ENCODE measurements at places on chromosomes 11 and 22.

GRCh38 chr11:119964136-119965025 is 173.5 kb downstream of the TRIM29 start:
- DNase-seq: no peak

GRCh38 chr11:125192183-125192582 is 27.6 kb downstream of the PKNOX2 start:
- DNase-seq: no peak

DNA sequence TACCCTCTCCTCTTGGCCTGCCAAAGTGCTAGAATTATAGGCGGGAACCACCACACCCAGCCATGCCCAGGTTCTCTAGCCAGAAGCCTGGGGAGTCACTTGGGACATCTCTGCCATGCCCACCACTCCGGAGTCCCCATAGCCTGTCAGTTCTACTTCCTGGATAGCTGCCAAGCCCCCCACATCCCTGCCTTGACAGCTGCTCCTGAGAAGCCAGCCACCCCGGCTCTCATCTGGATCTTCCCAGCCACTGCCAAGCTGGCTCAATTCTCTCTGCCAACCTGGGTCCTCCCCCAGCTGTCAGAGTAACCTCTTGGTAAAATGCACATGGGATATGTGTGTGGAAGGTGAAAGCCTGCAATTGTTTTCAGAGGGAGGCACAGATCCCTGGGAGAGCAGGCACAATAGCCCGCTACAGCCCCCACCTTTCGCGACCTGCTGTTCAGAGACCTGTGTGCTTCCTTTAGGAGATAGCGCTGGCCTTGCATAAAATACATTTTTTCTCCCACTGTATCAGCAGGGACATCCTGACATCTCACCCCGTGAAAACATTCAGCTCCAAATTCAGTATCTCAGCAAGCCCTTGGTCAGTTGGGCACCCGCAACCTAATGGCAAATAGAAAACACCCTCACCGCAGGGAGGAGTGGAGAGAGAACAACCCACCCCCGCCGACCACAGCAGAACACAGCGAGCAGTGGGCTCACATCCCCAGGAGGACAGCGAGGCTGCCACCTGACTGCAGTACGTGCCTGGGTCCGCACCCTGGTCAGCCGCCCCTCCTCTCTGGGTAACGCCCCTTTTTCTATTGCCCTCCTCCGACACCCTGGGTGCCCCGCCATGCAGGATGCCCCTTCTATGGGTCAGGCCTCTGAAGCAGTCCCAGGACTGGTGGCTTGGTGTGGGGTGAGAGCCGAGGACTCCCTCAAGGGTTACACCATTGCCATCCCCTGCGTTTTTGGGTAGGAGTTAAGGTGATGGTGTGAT is 1342.2 kb downstream of the BRD1 start:
- no peak for DNase-seq

- no peak for DNase-seq
Observed at GRCh38 chr22:39303358-39303757, 16.1 kb downstream of the RPL3 start.

DNA sequence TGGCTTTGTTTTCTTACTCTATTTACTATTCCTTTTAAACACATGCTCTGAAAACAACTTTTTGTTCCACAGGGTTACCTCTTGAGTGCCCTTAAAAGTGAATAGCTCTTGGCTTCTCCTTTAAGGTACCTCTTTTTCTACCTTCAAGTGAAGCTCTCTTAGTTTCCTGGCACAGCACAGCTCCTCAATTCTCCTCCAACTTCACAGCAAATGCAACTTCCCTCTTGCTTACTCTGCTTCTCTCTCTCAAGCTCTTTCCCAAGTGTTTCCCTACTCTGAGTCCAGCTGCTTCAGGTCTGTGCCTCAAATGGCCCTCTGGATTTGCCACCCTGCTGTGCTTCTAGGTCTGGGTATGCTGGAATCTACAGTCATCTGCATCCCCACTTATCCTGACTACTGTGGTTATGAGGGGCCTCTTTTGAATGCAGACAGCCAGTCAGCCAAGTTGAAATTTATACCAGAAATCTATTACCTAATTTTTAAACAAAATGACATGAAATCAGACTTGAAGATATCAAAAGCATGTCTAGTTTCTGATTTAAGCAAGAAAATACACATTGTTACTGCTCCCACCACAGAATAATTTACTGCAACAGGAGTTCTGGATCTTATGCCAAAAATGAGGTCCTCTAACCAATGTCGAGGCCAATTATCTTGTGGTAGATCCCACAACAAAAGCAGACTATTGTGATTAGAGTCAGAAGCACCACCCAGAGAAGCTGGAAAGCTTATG is 371.1 kb downstream of the SOX6 start:
- DNase-seq: no peak

DNA sequence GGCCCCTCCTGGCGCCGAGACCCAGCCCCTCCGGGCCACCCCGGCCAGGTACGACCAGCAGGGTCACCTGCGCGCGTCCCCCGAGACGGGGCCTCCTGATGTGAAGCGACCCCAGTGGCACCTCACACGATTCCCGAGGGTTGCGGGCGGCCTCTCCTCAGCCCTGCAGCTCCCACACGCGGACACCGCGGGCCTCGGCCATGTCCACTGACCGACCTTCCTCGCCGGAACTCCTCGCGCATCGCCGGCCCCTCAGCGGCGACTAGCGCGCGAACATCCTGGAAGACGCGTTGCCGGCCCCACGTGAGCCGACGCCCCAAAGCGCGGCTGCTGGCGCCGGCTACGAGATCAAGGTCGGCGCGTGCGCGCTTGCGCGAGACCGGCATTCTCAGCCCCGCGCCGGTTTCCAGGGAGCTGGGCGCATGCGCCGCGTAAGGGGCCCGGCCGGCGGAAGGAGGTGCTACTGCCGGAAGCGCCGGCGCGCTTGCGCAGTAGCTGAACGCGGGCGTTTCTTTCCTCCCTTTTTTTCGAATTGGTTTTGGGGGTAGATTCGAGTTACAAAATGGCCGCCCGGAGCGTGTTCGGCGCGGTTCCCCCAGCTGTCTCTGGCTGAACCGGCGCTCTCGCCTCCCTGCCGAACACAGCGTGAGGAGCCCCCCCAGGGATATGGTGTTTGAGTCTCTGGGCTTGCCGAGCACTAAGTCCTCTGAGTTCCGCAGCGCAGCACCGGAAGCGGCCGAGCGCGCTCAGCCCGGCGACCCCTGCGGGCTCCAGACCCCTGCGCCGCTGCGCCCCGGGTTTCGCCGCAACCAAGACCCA is at the start of gene NUP50:
TSS of gene NUP50 (plus strand) at position 475 of the 819 bp plus-strand sequence. CDS start 4,253 bp downstream, outside the sequence.
- peak; percentile 93 for DNase-seq

DNA sequence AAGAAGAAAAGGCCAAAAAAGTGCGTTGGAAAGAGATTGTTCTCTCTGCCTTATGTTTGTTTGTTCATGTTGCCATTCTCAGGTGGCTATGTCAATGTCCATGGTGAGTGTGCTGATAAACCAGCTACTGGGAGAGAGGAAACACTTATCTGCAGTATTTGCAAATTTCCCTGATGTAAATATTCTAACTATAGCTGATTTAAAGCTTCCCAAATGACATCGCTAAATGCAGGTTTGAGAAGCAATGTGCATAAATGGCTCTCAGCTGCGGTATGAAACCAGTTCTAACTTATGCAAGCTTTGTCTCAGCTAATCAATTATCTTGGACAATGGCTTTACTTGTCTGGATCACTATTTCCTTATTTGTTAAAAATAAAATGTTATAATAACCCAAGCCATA is 312.5 kb upstream of the ANO3 start:
- no peak for DNase-seq

DNA sequence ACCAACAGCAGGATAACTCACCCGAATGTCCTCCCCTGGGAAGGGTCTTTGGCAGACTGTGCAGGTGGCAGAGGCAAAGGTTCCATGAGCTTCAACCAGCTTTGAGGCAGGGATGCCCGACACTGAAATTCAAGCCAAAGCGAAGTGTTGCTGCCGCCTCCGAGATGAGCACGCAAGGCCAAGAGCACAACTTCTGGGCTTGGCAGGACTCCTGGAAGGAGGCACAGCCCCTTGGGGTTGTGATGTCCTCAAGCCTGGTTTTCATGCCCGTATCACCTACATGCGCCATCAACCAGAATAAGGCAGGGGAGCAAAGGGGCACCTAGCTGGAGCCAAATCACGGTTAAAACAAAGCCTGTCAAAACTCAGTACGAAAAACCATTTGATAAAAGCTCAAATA is 5.7 kb downstream of the SIRT3 start:
- no peak for DNase-seq

DNA sequence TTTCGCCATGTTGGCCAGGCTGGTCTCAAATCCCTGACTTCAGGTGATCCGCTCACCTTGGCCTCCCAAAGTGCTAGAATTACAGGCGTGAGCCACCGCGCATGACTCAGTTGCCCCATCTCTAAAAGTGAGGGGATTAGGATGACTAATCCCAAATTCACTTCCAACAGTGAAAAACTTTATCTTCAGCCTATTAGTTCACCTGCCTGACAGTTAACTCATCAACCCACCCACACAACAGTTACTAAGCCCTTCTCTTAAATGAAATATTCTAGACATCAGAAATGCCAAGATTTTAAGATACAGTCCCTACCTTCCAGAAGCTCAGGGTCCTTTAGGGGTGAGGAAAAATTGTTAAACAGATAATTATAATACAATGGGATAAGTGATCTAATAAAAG is 2.0 kb upstream of the ANKRD42 start:
- no peak for DNase-seq

DNA sequence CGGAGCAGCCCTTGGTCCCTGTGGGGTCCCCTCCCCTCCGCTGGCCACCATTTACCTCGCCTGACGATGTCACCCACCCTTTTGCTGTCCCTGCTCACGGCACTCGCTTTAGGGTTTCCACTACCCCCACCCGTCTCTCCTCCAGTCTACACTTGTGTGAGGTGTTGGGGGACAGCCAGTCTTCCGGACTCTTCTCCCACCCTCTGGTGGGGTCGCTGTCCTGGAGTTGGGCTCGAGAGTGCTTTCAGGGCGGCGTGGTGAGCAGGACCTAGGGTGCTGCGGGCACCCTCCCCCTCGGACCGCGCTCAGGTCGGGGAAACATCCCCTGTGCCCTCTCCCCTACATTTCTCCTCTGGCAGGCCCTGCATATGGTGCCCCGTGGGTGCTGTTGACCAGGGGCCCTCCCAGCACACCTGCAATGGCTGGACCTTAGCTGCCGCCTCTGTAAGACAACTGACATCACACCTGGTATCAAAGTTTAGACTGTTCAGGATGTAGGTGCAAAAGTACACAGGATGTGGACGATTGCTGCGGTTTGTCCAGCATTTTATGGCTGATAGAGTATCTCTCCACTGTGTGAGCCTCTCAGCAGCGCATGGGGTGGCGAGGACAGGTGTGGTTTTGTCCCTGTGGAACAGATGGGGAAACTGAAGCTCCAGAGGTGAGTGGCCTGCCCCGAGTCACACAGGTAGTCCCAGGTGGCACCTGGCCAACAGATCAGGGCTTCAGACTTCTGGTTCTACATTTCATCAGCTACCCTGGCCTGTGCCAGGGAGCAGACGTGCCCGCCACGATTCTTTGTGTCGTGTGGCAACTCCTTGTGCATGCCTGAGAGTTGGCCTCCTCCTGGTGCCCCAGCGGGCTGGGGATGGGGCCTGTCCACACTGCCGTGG is 1.2 kb downstream of the GRK2 start:
- peak; percentile 74 for DNase-seq

DNA sequence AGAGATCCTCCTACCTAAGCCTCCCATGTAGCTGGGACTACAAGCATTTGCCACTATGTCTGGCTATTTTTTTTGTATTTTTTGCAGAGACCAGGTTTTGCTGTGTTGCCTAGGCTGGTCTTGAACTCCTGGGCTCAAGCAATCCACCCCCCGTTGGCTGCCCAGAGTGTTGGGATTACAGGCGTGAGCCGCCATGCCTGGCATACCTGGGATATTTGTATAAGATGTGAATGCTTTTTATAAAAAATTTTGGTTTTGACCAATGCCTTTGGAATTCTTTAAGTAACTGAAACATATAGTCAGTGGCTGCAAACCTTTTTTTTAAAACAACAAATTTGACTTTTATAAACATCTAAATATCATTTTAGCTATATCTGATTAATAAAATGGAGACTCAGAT is 42.4 kb downstream of the ADAMTS8 start:
- no peak for DNase-seq

DNA sequence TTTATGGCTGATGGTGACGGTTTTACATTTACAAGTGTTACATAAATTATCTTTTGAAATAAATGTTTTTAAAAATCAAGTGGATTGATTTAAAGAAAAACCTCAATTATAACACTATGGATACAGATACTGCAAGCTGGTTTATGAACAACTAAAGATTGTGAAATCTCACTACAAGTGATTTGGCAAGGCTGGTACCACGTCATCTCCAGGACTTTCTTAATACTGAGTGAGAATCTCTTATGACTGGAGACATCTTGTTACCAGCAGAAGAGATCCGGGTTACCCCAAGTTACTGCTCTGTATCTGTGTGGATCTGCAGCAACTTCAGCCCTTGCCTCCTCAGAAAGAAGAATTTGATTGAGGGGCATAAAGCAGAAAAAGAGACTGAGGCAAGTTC is 452.9 kb downstream of the MN1 start:
- no peak for DNase-seq

GRCh38 chr11:73856031-73856567 is 20.5 kb downstream of the COA4 start:
- DNase-seq: peak; percentile 22

- no peak for DNase-seq
Observed at GRCh38 chr22:45629469-45630089, 42.1 kb upstream of the ATXN10 start.

DNA sequence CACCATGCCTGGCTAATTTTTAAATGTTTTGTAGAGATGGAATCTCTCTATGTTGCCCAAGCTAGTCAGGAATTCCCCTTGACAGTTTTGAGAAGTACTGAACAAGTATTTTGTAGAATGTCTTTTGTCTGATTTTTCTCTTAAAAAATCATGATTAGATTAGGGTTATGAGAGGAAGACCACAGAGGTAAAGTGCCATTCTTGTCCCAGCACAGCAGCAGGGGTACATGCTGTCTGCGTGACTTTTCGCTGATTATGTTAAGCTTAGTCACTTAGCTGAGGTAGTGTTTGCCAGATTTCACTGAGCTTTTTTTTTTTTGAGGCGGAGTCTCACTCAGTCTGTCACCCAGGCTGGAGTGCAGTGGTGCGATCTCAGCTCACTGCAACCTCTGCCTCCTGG is 13.6 kb upstream of the NUP160 start:
- no peak for DNase-seq

DNA sequence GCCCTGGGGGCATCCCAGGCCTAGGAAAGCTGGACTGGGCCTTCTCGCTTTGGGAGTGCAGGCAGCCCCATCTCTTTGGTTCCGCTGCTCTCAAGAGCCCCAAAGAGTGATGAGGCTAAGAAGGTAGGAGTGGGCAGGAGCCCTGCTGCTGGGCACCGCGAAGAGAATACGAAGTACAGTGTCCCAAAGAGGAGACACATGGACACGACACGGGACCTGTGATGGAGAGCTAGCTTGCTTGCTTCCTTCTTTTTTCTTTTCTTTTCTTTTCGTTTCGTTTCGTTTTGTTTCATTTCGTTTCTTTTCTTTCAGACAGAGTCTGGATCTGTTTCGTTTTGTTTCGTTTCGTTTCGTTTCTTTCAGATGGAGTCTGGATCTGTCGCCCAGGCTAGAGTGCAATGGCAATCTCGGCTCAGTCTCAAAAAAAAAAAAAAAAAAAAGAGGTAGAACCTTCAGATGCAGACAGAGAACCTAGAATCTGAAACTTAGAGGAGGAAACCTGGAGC is 10.6 kb downstream of the MGAT3 start:
- DNase-seq: no peak

Measured in substantia nigra (tissue), 51 donors.